Fibroblast of the conjunctiva (primary cell): ENCODE measurements at places on chromosomes 1 and 21.

- DNase-seq = no peak
Measured at GRCh38 chr1:40855513-40855912, 6.7 kb downstream of the CITED4 start.

DNA sequence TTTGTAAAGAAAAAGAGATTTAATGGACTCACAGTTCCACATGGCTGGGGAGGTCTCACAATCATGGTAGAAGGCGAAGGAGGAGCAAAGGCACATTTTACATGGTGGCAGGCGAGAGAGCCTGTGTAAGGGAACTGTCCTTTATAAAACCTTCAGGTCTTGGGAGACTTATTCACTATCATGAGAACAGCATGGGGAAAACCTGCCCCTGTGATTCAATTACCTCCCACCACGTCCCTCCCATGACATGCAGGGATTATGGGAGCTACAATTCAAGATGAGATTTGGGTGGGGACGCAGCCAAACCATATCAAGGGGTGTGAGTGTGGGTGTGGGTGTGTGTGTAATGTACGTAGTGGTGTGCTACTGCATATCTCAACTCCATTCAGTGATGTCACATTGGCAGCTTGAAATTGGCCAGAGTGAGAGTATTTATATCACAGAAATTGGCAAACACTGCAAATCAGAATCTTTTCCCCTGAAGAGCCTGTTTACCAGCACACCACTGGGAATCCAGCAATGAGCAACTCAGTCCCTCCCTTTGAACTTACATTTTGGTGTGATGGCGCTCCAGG, 5.4 kb downstream of the ARHGEF10L start:
- no peak for DNase-seq

DNA sequence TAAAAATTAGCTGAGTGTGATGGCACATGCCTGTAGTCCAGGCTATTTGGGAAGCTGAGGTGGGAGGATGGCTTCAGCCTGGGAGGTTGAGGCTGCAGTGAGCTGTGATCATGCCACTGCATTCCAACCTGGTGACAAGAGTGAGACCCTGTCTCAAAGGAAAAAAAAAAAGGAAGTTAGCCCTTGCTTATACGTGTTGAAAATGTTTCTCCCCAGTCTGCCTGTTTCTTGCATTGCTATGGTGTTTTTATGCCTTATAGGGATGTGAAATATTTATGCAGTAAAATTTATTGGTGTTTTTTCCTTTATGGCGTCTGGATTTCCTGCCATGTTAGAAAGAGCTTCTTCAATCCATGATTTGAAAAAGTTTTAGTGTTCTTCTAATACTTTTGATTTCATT, 3.6 kb upstream of the RERE start:
- no peak for DNase-seq

- DNase-seq = no peak
Measured at GRCh38 chr1:201728731-201729130, 100.2 kb upstream of the IPO9 start.

DNA sequence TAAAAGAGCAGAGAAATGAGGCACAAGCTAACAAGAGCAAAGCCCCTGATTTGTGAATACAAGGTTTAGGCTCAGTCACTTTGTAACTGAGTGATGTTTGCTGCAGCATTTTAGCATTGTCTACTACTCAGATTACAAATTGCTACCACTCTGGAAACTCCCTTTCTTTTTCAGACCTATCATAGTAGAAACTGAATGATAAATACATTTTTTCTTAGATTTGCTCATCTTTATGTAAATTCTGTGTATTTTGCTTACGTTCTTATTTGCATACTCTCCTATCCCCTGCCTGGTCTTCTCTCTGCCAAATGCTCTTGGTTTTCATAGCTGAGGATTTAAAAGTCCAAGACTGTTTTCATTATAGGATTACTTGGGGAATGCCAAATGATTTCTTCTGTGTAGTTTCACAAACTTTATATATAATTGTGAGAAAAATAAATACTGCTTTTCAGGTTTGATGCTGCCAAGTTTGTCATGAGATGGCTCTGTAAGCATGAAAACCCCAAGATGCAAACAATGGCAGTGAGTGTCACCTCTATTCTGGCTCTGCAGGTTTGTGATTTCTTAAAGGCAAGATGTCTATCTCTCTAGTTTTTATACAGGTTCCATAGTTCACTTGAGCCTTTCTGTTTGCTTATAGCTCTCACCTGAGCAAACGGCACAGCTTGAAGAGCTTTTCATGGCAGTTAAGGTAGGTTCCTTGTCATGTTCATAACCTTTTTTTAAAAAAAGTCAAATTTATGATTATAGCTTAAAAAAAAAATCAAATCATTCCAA, 24.7 kb downstream of the ZYG11A start:
- DNase-seq = no peak

- DNase-seq = no peak
Measured at GRCh38 chr1:24691051-24691450, 47.9 kb downstream of the SRRM1 start.

DNA sequence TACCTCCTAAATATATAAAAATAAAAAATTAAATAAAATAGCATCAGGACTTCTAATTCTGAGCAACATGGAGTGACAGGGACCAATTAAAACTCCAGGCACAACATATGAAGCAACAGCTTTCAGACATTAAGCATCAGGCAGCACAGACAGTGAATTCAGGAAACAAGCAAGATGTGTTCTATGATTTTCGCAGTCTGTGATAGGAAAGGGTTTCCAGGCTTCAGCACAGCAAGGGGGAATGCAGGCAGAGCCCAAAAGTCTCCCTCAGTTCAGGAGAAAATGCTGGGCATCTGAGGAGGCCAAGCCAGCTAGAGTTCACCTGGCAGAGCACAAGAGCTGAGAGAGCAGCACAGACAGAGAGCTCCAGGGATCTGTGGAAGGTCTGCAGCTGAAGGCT, 22.2 kb upstream of the CTTNBP2NL start:
- no peak for DNase-seq

- no peak for DNase-seq
Measured at GRCh38 chr1:68969441-68969840, 472.6 kb upstream of the DEPDC1 start.

GRCh38 chr1:28668956-28669723, 556 bp downstream of the GMEB1 start:
- no peak for DNase-seq

- no peak for DNase-seq
Measured at GRCh38 chr1:74522148-74522547, 9.7 kb upstream of the LRRC53 start.

- no peak for DNase-seq
Measured at GRCh38 chr1:98280049-98280448, 359.2 kb upstream of the DPYD start.

GRCh38 chr1:209585197-209585596, 1.7 kb downstream of the CAMK1G start:
- no peak for DNase-seq

DNA sequence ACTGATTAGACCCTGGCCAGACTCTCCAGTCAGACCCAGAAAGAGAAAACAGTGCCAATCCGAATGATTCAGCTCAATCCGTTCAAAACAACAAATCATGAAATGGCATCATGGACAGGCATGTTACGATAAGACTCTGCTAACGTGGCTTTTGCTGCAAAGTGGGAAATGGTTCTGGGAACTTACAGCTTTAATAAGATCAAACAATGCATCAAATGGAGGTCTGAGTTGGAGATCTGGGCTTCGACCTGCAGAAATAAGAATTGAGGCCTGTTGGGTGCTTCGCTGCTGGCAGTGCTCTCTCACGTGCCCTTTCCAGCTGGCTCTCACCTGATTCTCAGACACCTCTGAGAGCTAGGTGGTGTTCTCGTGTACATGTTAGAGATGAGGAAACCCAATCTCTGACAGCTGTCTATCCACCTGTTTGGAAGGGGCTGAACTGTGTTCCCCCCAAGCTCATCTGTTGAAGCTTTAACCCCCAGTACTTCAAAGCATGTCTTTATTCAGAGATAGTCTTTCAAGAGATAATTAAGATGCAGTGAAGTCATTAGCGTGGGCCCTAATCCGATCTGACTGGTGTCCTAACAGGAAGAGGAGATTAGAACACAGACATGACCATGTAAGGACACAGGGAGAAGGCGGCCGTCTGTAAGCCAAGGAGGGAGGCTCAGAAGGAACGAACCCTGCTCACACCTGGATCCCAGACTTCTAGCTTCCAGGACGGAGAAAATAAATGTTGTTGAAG, 45.5 kb upstream of the ETS2 start:
- DNase-seq = no peak

GRCh38 chr1:204623365-204623893, 62.1 kb downstream of the LRRN2 start:
- DNase-seq = peak; percentile 29

DNA sequence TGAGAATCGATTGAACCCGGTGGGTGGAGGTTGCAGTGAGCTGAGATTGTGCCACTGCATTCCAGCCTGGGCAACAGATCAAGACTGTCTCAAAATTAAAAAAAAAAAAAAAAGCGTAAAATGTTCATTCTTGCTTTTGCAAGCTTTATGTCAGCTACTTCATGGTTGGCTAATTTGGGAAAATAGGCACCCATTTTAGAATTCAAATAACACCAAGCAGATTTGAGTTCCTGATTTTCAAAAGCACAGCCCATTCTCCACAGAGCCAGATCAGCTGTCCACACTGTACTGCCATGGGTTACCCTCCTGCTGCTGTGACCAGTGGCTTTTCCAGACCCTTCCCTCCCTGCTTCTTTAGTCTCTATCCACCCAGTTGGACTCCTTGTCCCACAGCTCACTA, 4.4 kb downstream of the THEM5 start:
- no peak for DNase-seq

- no peak for DNase-seq
Measured at GRCh38 chr1:53619367-53620060, 119.5 kb downstream of the GLIS1 start.

DNA sequence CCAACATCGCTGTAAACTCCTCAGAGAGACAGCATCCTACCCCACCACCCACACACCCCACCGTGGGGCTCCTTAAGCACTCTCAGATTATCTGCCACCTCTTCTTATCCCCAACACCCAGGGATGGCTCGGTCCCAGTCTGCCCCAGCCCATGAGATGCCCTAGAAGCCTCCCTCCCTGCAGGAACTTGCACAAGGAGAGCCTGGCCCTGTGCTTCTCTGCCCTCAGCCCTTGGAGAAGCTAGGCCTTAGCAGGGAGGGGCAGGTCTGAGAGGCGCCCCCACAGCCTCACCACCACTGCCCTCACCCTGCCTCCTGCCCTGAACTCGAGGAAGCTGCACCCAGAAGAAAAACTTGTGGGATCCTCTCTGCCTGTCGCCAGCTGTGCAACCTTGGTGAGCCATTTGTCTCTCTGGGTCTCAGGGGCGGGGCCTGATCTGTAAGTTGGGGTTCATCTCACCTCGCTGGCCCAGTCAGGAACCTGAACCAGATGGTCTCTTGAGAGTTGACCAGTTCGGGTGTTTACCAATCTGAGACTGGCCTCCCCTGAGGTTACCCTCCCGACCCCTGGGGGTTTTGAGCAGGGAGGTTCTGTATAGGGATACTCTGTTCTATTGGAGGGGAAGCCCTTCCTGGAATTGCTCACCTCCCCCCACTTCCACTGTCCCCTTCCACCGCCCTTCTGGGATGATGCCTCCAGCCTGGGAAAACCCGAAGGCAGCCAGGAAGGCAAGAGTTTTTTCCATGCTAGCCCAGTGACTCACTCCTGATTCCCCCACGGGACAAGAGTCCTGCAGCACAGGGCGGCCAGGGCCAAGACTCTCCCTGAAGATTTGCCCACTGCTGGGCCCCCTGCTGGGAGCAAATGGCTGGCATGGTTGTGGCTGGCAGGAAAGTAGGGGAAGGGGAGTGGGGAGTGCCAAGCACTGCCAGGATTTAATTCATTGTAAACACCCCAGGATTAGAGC, at the start of gene S100A3:
Gene S100A3, minus strand, starts transcription at position 537 of the 967 bp plus-strand sequence. CDS start 773 bp downstream, outside the sequence.
- DNase-seq = no peak

- no peak for DNase-seq
Measured at GRCh38 chr1:55695151-55695550, 480.0 kb upstream of the USP24 start.

GRCh38 chr1:25148673-25149300, 83.5 kb downstream of the SYF2 start:
- no peak for DNase-seq

DNA sequence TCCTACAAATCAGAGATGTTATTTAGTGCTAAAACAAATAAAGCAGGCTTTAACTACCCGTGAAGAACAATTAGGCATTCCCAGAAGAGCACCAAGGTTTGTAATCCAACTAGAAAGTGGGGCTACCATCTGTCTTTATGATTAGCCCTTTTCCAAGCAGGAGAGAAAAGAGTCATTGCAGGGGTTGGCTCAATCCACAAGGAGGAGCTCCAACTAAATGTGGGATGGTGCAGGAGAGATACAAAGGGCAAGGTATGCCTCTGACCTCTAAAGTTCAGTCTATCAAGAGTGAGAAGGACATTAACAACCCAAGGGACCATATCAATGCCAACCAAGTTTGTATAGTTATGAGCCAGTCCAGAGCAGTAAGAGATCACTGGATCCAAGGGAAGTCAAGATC, 382.7 kb upstream of the DUSP10 start:
- no peak for DNase-seq

- no peak for DNase-seq
Measured at GRCh38 chr1:209817691-209818090, 10.1 kb upstream of the UTP25 start.

DNA sequence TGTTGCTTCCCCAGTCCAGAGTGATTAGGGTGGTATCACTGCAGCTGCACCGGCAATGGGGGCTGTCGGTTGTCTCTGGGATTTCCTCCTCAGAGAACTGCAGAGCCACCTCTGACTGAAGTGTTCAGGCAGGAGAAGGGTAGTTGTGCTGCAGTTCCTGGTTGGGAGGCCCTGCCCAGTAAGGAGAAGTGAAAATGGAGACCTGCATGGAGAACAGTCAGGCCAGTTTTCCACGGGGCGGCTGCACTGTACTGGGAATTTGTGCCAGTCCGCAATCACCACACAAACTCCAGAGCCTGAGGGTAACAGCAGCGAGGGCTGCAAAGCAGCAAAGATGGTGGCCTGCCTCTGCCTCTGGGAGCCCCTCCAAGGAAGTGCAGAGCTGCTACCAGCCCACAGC, 58.1 kb upstream of the CCDC190 start:
- DNase-seq = no peak

GRCh38 chr1:175173531-175173930, 19.0 kb downstream of the KIAA0040 start:
- no peak for DNase-seq

- DNase-seq = no peak
Measured at GRCh38 chr1:201898240-201898894, 9.7 kb downstream of the SHISA4 start.

DNA sequence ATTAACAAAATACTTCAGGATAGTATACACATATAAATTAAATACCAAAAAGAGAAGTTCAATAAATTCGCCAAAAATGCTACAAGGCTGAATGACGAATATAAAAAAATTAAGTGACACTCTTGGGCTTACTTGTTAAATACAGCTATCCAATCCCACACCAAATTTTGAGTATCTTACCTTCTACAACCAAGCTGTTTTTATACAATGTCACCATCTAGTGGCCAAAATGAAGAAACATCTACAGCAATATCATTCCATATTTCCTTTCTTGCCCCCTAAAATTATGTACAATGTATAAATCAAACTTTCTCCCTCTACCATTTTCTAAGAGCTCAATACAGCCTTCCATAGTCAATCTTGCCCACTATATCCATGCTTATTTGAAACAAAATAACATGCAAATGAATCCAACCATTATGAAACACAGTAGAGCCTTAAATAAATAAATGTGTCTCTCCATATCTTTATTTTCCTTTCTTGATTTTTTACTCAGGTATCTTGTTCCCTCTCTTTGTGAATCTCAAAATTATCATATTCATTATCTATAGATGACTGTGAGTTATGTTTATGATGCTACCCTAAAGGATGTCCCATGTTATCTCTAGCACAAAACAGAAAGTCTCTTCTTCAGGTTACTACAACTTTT, 86.3 kb downstream of the ACBD6 start:
- peak; percentile 18 for DNase-seq
